COR-L47 (cell line): ENCODE measurements at places on chromosomes 7 and 10.

- DNase-seq = no peak
Observed at GRCh38 chr7:1535701-1536454, 5.4 kb downstream of the MAFK start.

DNA sequence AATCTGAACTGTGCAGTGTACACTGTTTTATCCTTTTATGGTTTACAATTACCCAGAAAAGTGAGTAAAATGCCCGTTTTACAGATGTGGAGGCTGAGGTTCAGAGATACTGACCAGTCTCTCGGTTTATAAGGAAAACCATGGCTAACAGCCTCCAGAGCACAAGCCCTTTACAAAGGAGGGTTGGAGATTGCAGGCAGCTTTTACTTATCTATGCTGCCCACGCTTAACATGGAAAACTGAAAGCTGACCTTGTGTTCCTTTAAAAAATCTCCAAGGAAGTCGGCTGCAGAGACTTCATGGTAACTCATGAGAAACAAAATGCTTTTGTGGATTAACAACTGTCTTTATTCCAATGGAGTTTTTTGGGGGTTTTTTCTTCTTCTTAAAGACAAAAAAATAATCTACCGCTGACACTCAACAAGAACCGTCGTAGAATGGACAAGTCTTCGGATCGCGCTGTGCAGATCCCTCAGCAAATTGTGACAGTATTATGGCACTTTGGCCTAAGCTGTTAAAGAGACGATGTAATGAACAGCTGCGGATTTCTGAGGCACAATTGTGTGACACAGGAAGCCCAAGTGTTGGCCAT, 654 bp upstream of the SLF2 start:
- no peak for DNase-seq

GRCh38 chr10:78472551-78472890, 438.9 kb downstream of the RPS24 start:
- no peak for DNase-seq

DNA sequence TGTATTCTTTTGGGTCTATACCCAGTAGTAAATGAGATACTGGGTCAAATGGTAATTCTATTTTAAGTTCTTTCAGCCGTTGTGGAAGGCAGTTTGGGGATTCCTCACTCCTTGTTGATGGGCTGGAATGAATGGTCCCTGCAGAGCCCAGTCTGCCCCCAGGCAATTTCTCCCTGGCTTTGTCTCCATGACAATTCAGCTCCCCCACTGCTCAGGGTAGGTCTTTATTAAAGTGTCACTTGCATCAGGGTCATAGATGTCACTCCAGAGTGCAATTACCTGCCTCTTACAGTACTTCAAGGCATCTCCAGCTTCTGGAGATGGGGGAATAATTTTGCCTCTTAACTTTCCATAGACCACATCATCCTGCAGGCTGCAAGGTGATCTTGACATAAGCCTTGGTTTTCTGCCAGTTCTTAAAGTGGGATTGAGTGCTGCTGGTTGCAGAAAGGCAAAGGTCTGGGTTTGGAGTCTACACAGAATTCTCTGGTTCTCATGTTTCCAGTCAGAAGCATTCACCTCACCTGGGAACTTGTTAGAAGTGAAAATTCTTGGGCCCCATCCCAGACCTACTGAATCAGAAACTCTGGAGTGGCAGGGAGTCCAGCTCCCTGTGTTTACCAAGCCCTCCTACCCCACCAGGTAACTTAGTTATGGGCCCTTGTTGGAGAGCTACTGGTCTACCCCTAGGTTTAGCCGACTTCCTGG, 442.4 kb downstream of the GALNT17 start:
- no peak for DNase-seq

DNA sequence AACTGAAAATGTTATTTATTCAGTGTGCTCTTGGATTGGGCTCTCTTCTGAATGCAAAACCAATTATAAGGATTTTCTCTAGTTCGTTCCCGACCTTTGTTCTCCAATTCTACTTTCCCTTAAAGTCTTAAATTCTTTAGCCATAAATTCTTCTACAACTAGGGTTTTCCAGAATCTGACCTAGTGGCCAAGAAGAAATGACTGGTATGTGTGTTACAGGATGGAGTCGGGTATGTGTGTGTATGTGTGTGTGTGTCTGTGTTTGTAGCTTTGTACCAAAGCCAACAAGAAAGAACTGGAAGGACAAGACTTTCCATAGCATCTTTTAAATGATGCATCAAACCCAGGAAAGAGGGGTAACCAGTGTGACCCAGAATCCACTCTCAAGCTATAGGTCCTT, 25.8 kb upstream of the LEP start:
- no peak for DNase-seq

DNA sequence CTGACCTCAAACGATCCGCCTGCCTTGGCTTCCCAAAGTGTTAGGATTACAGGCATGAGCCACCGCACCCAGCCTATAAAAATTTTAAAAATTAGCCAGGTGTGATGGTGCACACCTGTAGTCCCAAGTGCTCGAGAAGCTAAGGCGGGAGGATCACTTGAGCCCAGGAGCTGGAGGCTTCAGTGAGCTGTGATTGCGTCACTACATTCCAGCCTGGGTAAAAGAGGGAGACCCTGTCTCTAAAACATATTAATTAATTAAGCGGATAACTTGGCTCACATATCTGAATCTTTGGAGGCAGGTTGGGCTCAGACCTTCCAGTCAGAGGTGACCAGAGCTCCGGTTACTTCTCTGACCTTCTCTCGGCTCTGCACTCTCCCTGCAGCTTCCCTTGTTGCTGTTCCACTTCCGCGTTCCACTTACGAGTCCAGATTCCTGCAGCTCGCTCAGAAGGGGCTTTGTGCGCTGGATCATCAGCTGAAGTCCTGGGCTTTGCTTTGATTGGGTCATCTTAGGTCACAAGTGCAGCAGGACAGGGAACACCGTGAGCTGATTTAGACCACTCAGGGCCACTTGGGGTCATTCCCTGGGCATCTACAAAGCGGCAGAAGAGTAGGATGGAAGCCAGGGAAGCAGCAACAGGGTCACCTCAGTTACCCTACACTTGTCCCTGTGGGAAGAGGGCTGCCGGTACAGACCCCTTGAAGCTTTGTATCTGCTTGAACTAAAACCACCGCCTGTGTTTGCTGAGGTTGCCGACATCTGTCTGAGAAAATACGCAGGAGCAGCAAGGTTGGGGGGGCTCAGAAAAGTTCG, 2.0 kb upstream of the ARPC1B start:
- DNase-seq = no peak

DNA sequence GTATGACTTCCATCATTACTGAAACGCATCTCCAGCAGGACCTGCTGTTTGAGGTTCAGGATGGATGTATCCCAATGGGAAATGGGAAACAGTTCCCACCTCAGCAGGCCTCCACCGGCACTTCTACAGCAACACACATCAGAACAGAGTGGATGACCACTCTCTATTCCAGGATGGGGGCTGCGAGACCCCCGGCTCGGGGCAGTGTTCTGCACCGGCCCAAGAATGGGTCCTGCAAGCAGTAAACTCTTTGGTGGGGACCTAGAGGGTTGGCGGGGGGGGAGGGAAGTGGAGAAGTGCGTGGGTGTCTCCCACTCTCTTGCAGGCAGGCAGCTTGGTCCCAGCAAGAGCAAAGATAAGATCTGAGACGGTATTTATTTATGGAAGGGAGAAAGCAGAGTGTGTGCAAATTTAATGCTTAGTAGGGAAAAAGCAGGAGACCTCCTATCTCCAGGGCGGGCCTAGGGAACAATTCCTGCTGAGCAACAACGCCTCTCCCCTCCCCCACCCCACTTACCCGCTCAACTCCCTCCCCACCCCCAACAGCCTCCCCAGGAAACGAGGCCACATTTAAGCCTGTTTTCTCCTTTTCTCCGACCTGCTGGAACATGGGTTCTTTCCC, 4.0 kb downstream of the SFMBT2 start:
- DNase-seq = no peak

- DNase-seq = no peak
Observed at GRCh38 chr10:103905441-103905840, 12.5 kb downstream of the STN1 start.

DNA sequence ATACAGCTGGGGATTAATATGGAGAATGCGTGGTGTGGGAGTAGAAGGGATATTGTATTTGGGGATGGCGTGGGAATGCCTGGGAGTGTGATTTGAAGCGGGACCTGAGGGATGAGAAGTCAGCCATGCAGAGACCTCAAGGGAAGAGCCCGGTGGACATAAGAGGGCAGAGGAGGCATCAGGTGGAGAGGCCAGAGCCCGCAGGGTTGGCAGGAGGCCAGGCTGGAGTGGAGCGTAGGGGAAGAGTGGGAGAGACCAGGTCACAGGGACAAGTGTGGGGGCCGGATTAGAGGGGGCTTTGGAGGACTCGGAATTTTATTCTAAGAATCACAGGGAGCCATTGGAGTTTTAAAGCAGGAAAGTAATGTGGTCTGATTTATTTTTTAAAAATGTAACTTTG, 2.0 kb downstream of the NDUFB2 start:
- no peak for DNase-seq

GRCh38 chr10:69929575-69929974, 123.1 kb upstream of the MACROH2A2 start:
- no peak for DNase-seq

DNA sequence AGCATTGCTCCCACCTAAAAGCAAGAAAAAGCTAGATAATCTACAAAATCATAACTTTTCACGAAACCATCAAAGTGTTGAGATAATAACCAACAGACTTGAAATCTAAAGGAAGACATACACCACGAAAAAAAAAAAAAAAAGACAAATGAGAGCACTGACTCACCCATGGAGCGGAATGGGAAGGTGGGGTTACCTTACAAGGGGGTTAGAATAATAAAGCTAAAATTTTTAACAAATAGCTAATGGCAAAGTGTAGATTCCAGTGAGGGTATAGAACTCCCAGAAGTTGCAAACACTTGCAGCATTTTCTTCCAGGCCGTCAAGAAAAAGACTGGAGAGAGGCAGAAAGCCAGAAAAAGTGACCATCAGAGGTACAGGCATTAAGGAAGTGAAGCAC, 27.2 kb downstream of the IPMK start:
- DNase-seq = no peak

DNA sequence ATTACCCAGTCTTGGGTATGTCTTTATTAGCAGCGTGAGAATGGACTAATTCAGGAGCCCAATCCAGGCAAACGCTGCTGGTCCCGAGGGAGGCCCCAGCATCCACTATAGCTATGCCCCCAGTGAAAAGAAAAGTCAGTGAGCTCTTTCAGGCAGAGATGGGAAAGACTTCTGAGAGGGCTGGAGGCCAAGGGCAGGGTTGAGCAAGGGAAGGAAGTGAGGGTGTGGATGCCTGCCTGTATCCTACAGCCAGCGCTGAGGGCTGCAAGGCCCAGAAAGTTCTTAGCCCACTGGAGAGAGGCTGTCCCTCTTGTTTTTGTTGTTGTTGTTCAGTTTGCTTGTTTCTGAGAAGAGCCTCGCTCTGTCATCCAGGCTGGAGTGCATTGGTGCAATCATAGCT, 261.6 kb downstream of the ZEB1 start:
- no peak for DNase-seq

DNA sequence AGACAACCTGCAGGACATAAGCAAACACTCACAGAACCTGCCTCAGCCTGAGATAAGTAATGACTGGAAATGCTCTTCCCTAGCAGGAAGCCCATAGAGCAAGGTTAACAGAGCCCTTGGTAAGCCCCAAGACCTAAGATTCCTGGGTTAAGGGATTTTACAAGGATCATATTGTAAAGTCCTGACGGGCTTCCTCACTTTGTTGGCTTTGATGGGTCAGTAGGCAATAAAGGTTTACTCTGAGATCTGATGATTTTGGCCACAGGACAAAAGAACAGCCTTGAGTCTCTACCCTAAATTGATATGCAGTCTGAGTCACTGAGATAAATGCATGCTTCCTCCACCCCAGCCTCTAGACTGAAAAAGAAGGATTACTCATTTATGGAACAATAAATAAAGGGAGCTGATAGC, 270.8 kb downstream of the HTR7 start:
- no peak for DNase-seq

- DNase-seq = no peak
Observed at GRCh38 chr7:131330299-131330698, 2.6 kb downstream of the MKLN1 start.

DNA sequence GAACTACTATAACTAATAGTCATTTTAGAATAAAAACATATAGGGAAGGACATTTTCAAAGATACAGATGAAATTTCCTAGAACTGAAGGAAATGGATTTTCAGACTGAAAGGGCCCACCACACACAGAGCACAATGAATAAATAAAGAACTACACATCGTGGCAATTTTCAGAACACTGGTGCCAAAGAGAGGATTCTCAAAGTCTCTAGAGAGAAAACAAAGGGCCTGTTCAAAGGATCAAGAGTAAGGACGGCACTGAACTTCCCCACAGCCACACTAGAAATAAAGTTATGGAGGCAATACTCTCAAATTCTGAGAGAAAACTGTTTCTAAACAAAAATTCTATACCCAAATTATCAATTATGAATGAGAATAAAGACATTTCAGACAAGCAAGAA, 21.9 kb downstream of the NAPEPLD start:
- no peak for DNase-seq

DNA sequence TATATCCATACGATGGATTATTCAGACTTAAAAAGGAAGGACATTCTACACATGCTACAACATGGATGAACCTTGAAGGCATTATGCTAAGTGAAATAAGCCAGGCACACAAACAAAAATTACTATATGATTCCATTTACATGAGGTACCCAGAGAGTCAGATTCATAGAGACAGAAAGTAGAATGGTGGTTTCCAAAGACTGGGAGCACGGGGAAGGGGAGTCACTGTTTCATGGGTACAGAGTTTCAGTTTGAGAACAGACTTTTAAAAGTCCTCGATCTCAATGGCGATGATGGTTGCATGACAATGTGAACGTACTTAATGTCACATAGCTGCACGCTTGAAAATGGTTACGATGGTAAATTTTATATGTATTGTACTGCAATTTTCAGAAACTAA, 39.3 kb downstream of the NUDCD3 start:
- DNase-seq = no peak

- DNase-seq = no peak
Observed at GRCh38 chr10:49749556-49750491, 12.3 kb downstream of the OGDHL start.

DNA sequence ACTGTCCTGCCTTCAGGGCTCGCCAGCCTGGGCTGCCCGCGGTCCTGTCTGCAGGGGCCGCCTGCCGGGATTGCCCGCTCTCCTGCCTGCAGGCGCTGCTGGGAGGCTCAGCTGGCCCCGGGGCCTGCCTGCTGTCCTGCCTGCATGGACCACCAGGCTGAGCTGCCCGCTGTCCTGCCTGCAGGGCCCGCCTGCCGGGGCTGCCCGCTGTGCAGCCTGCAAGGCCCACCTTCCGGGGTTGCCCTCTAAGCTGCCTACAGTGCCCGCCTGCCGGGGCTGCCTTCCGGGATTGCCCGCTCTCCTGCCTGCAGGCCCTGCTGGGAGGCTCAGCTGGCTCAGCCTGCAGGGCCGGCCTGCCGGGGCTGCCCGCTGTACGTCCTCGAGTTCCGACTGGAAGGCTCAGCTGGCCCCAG, 164.4 kb downstream of the GLRX3 start:
- DNase-seq = no peak
